Kasumi-1 (cell line): ENCODE measurements at places on chromosomes 11 and 22.

GRCh38 chr11:68954836-68955606, 25.8 kb downstream of the MRGPRD start:
- DNase-seq, result peak; percentile 83

DNA sequence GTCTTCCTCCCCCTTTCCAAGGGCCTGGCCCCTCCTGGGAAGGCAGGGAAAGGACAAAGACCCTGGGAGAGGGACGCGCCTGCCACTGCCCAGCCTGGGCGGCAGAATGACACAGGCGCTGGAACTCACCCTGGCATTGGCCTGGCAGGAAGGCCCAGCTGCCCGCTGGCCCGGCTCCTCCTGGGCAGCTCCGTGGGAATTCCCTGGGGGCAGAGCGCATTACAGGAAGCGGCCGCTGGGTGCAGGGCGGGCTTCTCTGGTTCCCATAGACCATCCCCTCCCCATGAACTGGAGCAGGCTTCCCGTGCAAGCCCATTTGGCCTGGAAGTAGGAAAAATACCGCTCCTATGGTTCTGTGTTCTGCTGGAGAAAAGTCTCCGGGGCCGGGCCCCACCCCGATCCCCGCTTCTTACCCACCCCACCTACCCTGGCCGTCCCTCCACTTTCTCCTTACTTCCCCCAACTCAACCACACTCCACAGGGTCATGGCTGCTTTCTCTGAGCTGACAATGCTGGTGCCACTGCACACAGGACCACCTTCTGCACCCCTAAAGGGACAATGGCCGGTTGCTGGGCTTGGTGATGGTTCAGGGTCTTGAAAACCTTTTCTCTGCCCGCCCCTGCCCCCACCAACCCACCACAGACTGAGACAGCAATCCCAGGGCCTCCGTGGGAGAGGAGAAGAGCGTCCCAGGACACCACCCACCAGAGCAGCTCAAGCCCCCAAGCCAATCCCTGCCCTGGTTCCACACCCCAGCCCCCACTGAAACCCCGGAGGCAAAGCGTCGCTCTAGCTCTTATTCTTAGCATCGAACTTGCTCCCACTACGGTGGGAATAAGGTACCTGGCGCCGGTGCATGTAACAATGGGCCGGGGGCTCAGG, 58.9 kb downstream of the LINC01488 start:
- no peak for DNase-seq

- no peak for DNase-seq
Measured at GRCh38 chr11:45243967-45244366, 42.2 kb downstream of the SYT13 start.

- DNase-seq, result no peak
Measured at GRCh38 chr22:41560095-41560471, 727 bp upstream of the CSDC2 start.

DNA sequence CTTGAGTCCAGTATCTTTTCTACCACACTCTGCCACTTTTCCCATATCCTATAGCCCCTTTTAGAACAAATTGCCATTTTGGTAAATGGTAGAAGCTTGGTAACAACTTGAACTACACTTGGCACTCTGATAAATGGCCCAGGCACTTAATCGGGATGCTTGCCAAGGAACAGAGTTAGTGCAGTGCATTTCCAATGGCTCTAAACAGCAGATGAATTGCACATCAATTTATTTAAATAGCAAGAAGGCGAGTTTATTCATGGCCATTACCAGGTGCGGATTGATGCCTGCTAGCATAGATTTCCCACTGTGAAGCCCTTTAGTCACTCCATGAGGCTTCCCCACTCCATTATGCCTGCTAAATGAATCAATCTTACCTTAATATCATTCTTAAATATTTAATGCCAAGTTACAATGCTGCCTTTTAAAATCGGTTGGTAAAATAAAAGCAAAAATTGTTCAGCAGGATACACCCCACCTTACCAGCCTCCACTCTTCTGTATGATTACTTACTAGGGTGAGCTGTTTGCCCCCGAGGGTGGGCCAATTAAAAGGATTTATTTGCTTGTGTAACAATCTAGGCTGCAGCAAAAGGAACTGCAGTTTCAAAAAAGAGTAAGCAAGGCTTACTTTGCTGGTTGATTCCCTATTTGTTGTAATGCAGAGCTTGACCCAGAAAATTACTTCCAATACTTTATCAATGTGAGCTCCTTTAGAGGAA, 136.0 kb upstream of the ARHGAP42 start:
- DNase-seq, result no peak

DNA sequence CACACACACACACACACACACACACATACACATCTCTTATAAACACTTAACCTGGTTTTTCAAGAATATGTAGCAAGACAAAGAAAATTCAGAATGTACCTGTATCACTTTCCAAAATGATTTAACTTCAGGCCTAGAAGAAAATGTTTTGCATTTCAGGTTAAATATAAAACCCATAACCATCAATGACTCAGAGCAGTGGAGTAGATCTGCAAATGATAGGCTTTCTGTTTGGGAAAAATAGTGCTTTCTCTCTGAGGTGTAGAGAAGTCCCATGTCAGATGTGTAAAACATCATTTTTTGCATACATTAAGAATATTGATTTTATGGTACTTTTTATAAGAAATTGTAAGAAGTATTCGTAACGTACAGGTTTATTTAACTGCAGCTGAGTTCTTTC, 116.9 kb downstream of the STK33 start:
- no peak for DNase-seq

DNA sequence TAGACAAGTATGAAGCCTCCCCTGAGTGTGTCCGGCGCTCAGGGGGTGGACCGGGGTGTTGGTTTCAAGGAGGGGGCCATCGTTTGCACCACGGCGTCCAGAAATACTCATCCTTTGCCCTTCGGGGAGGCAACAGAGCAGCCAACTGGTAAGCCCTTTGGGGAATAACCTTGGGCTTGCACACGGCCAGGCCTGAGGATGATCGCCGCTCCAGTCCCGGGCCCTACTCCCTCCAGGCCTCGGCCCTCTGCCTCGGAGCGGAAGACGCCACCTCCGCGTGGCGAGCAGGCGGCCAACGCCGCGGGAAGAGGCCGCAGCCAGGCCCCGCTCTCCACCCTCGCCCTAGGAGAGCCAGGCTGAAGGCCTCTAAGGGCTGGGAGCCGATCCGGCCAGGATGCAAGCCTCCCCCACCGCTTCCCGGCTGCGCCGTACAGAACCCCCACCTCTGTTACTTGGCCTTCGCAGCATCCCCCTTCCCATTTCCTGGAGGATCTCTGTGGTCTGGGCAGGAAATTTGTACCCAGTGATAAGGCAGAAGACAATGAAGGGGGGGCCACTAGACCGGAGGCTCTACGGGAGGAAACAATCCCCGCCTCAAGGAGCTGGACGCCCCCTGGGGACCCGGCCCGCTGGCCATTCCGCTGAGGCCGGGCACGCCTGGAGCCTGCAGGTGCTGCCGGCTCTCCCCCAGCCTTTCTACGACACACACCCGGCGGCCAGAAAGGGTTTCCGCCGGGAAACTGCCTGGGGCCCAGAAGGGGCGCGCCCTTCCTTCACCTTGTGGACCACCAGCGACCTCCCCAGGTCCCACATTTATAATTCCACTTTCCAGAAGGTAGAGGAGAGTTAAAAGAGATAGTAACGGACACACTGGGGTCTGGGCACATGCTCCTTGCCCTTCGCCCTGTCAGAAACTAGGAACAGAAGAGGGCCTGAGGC, 2.6 kb downstream of the ESAM start:
- peak; percentile 78 for DNase-seq
